MCF 10A (cell line): ENCODE measurements at places on chromosomes 5 and 9. TPM values are rescaled to one million over a fixed set of nuclear protein-coding genes. Genes with fewer than 3 reads are reported as not detected.

The OR2V2 gene
- not detected in 2 replicates for total RNA-seq

The ENG gene
- 19.2 and 22.1 TPM in 2 replicates for total RNA-seq

The DMRT3 gene
- not detected in 2 replicates for total RNA-seq

The SLC6A18 gene
- not detected in 2 replicates for total RNA-seq

The ECM2 gene
- 10.2 and 13.5 TPM in 2 replicates for total RNA-seq

The FST gene
- 6.2 and 7.3 TPM in 2 replicates for total RNA-seq

The CKS2 gene
- 82.2 and 90.4 TPM in 2 replicates for total RNA-seq

The S1PR3 gene
- 2.7 and 2.8 TPM in 2 replicates for total RNA-seq

The GNE gene
- total RNA-seq: 14.9 and 17.4 TPM in 2 replicates

The ARHGEF28 gene
- total RNA-seq: 27.2 and 34.8 TPM in 2 replicates

The C9orf153 gene
- 0.19 TPM in 1 of 2 replicates, not detected in the other for total RNA-seq

The C9orf50 gene
- 0.20 TPM in 1 of 2 replicates, not detected in the other for total RNA-seq

The KDM3B gene
- 57.8 and 59.0 TPM in 2 replicates for total RNA-seq

The MARCOL gene
- not detected in 2 replicates for total RNA-seq

The SPINK7 gene
- total RNA-seq: not detected in 2 replicates

The SHOC1 gene
- total RNA-seq: 0.09 and 0.15 TPM in 2 replicates

The CDX1 gene
- total RNA-seq: not detected in 2 replicates

The GNAQ gene
- 38.1 and 38.2 TPM in 2 replicates for total RNA-seq

The EIF4E1B gene
- total RNA-seq: not detected in 2 replicates

The GRAMD2B gene
- total RNA-seq: 7.1 and 11.1 TPM in 2 replicates

The PRDM9 gene
- not detected in 2 replicates for total RNA-seq

The SLC1A1 gene
- total RNA-seq: 0.16 TPM in 1 of 2 replicates, not detected in the other

The PCDHA11 gene
- 0.27 and 0.49 TPM in 2 replicates for total RNA-seq

The ALAD gene
- 6.6 and 7.8 TPM in 2 replicates for total RNA-seq

The ZNF483 gene
- total RNA-seq: 1.3 and 2.4 TPM in 2 replicates

The FIBCD1 gene
- total RNA-seq: 1.6 and 2.8 TPM in 2 replicates

The PLK2 gene
- 38.3 and 55.1 TPM in 2 replicates for total RNA-seq

The MUSK gene
- not detected in 2 replicates for total RNA-seq

The PCDHB3 gene
- 0.42 and 0.49 TPM in 2 replicates for total RNA-seq

The CARD6 gene
- 5.6 and 6.6 TPM in 2 replicates for total RNA-seq

The CTSV gene
- total RNA-seq: 1.9 and 2.8 TPM in 2 replicates

The ANKRD31 gene
- 0.28 and 0.56 TPM in 2 replicates for total RNA-seq

The IFNA2 gene
- total RNA-seq: not detected in 2 replicates

The BRINP1 gene
- not detected in 2 replicates for total RNA-seq

The GPR151 gene
- total RNA-seq: not detected in 2 replicates

The NUTM2F gene
- not detected in 2 replicates for total RNA-seq

The CXXC5 gene
- total RNA-seq: 7.8 and 10.9 TPM in 2 replicates

The MYMK gene
- total RNA-seq: not detected in 2 replicates

The FAM169A gene
- 13.5 and 14.3 TPM in 2 replicates for total RNA-seq

The SHISAL2B gene
- not detected in 2 replicates for total RNA-seq

The TMC1 gene
- total RNA-seq: not detected in 2 replicates

The PALM2AKAP2 gene
- 5.3 and 9.1 TPM in 2 replicates for total RNA-seq

The IL31RA gene
- 5.8 and 6.4 TPM in 2 replicates for total RNA-seq

The PCDHA7 gene
- 0.40 and 0.69 TPM in 2 replicates for total RNA-seq

The PSMD5 gene
- 71.0 and 91.0 TPM in 2 replicates for total RNA-seq

The GLDC gene
- total RNA-seq: 2.9 and 3.3 TPM in 2 replicates

The LHX2 gene
- total RNA-seq: 0.20 and 0.63 TPM in 2 replicates

The PCDHB11 gene
- 0.75 and 1.3 TPM in 2 replicates for total RNA-seq

The MLANA gene
- total RNA-seq: not detected in 2 replicates
